ENCODE measurements at places on chromosomes 7 and 10.

DNA sequence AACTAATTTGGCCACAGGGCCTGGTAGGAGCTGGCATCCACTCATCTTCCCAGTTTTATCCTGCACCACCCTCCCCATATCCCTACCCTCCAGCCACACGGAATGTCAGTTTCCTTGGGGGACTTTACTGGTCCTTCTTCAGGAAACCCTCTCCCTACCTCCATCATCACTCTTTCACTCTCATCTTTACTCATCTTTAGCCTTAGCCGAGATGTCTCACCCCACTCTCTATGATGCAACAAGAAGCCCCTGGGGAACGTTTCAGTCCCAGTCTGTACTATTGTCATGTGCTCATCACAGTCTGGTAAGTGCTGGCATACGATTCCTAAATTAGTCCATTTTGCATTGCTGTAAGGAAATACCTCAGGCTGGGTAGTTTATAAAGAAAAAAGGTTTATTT, 34.9 kb upstream of the TMEM248 start:
- no peak for DNase-seq

GRCh38 chr10:5508786-5509185, 9.4 kb upstream of the CALML5 start:
- DNase-seq, result no peak

GRCh38 chr7:3106361-3106826, 62.7 kb upstream of the CARD11 start:
- DNase-seq, result no peak

DNA sequence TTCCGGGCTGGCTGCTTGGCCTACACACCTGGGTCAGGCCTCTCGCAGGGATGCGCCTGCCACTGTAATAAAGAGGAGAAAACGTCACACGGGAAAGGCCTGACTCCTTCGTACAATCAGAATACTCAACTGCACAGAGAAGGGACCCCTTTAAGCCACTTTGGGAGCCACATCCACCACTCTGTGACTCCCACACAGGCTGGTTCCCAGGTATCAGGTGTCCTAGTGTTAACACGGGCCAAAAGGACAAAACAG, 5.8 kb upstream of the ZNF736 start:
- no peak for DNase-seq

DNA sequence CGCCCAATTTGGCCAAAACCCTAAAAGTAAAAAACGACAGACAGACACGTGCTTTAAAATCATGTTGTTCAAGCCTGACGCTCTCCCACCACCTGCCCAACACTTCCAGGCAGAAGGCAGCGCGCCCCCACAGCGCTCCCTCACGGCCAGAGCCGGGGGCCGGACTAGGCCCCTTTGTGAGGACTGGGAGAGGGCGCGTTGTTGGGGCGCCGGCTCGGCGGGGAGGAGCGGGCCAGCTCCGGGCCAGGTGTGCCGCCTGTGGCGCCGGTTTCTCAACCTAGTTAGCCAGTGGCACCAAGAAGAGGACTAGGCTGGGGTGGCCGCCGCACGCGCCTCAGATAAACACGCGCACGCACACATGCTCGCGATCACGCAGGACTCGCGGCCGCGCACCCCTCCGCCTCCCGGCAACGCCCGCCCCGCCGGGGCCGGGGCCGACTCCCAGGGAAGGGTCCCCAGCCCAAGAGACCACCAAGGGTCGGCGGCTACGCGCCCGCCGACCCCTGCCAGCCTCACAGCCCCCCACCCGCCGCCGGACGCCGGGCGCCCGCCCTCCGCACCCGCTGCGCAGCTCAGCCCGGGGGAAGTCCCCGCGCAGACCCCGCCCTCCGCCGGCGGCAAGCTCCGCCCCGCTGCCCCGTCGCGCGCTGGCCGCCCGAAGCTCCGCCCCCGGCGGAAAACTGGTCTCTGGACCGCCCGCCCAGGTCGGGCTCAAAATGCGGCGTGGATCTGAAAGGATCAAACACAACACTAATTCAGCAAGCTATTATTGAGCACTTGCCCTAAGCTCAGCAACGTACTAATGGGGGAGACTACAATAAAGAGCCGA, at the start of gene IMMP2L:
Gene IMMP2L, minus strand, starts transcription at position 589 of the 829 bp plus-strand sequence.
- peak; percentile 44 for DNase-seq

DNA sequence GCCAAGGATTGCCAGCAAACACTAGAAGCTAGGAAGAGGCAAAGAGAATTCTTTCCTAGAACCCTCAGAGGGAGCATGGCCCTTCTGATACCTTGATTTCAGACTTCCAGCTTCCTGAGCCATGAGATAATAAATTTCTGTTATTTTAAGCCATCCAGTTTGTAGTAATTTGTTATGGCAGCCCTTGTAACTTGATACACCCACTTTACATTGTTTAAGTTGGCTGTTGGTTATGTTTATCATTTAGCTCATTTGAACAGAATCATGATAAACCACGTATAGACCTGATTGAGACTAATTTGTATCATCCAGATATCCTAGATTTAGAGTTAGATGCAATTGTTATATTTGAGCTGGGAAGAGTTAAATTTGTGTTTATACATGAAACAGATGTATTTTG, 9.4 kb upstream of the TES start:
- DNase-seq, result no peak

DNA sequence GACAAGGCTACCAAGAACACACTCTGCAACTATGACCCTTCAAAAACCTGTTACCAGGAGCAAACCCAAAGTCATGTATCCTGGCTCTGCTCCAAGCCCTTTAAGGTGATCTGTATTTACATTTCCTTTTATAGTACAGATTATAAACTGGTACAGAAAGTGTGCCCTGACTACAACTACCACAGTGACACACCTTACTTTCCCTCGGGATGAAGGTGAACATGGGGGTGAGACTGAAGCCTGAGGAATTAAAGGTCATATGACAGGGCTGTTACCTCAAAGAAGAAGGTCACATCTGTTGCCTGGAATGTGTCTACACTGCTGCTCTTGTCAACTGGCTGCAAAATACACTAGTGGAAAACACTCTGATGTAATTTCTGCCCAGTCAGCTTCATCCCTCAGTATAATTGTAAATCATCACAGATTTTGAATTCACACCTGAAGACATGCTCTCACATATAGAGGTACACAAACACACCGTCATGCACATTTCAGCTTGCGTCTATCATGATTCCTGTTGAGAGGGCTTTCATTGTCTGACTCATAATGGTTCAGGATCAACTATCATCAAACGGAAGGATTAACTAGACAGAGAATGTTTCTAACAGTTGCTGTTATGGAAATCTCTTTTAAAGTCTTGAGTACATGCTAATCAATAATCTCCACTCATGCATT, 318.3 kb downstream of the NXPH1 start:
- DNase-seq, result no peak

All from KG1 (cell line).